ENCODE measurements at places on chromosomes 16 and 17.

DNA sequence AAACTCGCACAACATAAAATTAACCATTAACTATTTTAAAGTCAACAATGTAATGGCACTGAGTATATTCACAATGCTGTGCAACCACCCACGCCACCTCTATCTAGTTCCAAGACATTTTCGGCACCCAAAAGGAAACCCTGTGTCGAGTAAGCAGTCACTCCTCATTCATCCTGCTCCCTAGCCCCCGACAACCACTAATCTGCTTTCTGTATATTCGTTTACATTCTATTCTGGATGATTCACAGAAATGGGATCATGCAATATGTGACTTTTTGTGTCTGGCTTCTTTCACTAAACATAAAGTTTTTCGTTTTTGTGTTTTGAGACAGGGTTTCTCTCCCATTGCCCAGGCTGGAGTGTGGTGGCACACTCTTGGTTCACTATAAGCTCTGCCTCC is 42.2 kb upstream of the HAPSTR1 start:
- no peak for DNase-seq

DNA sequence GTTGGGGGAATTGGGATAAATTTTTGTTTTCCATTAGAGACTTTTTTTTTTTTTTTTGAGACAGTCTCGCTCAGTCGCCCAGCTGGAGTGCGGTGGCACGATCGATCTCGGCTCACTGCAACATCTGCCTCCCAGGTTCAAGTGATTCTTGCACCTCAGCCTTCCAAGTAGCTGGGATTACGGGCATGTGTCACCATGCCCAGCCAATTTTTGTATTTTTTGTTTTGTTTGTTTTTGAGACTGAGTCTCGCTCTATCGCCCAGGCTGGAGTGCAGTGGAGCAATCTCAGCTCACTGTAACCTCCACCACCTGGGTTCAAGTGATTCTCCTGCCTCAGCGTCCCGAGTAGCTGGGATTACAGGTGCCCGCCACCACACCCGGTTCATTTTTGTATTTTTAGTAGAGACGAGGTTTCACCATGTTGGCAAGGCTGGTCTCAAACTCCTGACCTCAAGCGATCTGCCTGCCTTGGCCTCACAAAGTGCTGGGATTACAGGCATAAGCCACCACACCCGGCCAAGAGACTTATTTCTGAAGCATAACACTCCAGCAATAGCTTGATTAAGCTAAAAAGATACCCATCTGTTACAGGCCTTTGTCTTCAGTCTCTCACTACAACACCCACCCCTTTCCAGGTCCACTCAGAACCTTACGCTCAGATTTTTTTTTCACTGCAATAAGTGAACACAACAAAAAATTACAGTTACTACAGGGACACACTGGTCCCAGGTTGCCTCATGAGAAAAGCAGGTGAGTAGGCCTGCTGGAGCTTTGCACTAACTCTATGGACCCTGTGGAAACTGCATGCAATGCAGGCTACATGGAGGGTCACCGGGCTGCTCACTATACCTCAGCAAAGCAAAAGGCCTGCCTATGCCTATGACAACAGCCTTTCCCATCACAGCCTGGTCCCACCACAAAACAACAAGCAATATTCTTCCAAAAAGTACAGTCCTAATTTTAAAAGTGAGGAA is 34.6 kb downstream of the KANSL1 start:
- DNase-seq, result no peak

GRCh38 chr16:23324727-23325126 is 22.6 kb downstream of the SCNN1B start:
- DNase-seq, result no peak

DNA sequence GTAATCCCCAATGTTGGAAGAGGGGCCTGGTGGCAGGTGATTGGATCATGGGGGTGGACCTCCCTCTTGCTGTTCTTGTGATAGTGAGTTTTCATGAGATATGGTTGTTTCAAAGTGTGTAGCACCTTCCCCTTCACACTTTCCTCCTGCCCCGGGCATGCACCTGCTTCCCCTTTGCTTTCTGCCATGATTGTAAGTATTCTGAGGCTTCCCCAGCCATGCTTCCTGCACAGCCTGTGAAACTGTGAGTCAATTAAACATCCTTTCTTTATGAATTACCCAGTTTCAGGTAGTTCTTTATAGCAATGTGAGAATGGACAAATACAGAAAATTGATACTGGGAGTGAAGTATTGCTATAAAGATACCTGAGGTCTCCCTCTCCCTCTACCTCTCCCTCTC is 29.4 kb downstream of the RNF112 start:
- DNase-seq, result peak; percentile 29

DNA sequence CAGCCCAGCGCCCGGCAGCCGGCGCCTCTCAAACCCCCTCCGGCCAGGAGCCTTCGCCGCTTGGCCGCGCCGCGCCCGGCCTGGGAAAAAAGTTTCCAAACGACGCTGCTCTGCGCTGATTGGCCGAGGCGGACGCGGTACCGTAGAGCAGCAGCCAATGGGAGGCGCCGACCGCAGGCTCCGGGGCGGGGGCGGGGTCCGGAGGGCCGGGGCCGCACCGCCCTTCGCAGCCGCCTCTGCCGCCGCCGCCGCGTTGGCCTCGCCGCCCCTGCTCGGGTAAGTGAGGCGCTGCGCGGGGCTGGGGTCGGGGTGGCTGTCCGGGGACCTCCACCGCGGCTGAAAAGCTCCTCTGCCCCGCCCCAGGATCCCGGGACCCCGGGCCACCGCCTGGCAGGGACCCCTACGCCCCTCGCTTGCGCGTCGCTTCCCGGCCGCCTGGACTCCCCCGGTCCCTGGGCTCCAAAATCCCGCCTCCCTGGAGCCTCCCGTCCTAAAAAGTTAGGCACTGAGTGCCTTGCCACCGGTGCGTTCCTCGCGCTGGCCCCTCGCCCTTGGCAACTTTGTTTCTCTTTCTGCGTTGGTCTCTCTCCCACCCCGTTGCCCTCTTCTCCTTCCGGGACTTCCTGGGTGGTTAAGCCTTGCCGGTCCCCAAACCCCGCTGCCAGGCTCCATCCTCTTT is at the start of gene NDE1:
Gene NDE1 (plus strand): TSS at position 227 of the 679 bp plus-strand sequence. CDS start 14,534 bp downstream, outside the sequence.
- DNase-seq, result peak; percentile 93

GRCh38 chr17:80861892-80862291 is 129.7 kb upstream of the CHMP6 start:
- no peak for DNase-seq

DNA sequence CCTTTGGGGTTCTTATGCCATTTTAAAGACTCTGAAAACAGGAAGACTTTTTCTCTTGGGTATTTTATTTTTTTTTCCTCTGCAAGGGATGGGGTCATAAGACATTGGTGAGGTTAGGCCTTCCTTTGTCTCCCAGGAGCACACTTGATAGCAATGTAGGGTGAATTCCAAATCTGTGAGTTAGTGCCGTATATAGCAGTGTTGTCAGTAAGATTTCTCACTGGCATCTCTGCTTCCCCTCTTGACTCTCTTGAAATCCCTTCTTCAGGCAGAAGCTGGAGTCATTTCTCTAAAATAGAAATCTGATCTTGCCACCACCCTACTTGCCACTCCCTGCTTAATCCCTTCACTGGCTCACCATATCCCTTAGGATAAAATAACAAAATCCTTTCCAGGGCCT is 529.7 kb downstream of the WWOX start:
- no peak for DNase-seq

DNA sequence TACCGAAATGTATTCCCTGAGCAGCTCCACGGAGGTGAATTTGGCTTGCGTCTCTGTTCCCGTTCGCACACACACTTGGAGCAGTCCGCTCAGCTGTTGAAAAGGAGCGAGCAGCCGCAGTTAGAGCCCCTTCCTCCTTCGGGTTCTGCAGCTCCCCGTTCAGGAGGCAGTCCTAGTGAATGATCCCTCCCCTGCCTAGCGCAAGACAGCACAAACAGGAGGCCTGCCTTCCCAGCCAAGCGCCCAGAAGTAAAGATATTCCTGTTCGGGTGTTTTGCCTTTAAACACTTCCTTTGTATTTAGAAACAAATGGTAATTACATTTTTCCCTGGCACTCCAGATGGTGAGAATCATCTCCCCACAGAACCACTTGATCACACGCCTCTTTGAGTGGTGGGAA is 64.7 kb downstream of the ABCC12 start:
- no peak for DNase-seq

DNA sequence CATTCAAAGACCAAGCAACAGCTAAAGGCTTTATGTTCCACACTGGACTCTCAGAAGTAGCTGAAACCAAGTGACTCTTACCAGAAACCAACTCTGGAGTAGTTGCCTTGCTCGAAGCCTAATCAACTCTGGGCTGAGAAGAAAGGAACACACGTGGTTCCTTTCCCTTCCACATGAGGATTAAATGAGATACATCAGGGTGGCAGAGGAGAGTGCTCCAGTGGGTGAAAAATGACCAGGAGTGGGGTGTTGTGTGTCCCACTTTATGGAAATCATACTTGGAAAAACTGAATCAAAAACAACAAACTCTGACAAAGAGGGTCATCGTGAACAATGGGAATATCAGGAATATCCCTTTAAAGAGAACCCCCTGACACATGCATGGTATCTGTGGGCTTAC is 234.2 kb upstream of the ASIC2 start:
- DNase-seq, result no peak

DNA sequence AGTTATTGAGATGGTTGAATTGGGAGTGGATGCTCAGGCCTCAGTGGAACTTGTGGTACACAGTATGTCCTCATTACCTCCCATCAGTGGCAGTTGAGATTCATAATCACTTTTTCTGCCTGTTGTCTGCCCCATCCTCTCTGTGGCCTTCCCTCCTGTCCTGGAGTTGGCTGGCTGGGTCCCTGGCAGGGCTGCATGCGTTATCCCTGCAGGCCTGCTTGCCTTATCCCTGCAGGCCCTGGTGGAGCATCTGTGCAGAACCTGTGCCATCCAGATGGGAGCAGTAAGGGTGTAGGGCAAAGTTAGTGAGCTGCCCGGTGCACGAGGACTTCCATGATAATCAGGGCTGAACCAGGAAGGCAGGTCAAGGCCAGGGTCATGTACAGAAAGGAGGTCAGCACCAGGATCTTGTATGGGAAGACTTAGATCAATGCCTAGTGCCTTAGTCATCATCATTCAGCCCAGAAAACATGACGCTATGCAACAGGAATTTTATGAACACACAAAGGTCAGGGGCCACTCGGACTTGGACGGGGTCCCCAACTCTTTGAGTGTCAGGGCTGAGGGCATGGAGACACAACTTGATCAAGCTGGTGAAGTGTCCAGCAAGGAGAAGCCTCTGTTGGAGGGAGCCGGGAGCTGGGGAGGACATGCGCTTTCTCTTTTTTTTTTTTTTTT is 47.2 kb downstream of the ABCC1 start:
- no peak for DNase-seq

GRCh38 chr16:53094013-53094630 is 39.3 kb downstream of the CHD9 start:
- peak; percentile 85 for DNase-seq
